ENCODE measurements at places on chromosomes 13 and 19.

DNA sequence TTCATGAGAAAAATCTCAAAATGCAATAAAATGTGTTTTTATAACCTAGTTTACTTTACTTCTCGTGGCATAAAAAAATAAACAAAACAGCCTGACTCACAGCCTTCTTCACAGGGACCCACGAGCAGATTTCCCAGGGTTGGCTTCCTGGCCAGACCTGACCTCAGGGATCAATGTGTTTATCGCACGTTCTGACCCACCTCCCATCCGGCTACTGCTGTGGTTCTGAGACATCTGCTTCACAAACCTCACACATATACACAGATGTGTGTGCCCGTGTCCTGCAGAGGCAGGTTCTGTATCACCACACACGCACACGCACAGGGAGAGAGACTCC, 118.3 kb downstream of the COL4A2 start:
- no peak for DNase-seq

DNA sequence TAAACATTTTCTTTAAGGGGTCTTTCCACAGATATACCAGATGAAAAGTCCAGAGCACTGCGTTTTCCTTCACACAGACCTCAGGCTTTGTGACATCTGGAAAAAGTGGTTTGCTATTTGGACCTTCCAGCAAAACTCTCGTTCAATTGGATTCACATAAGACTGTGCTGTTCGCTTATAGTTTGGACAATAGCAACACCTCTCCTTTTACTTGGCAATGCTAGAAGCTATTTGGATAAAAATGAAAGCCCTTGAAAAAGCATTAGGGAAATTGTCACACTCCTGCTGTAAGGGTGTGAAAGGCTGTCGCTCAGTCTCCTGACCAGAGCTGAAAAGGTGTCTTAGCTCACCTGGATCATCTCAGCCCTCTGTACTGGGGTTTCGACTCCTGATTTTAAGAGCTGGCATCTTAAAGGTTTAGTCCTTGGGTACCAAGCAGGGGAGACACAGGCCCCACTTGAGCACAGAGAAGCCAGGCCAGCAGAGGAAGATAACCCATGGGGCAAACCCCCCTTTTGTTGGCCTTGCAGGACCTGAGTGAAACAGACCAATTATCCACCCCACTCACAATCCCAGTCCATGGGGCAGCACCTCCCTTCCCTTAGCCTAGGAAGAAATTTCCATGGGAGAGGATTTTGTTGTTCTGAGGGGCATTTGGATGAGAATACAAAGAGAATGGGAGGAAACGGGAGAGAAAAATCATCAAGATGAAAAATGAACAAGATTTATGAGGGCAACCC, 257.6 kb downstream of the DLEU7 start:
- DNase-seq = no peak

- DNase-seq = no peak
Measured at GRCh38 chr13:113796964-113797676, 38.1 kb downstream of the TMEM255B start.

DNA sequence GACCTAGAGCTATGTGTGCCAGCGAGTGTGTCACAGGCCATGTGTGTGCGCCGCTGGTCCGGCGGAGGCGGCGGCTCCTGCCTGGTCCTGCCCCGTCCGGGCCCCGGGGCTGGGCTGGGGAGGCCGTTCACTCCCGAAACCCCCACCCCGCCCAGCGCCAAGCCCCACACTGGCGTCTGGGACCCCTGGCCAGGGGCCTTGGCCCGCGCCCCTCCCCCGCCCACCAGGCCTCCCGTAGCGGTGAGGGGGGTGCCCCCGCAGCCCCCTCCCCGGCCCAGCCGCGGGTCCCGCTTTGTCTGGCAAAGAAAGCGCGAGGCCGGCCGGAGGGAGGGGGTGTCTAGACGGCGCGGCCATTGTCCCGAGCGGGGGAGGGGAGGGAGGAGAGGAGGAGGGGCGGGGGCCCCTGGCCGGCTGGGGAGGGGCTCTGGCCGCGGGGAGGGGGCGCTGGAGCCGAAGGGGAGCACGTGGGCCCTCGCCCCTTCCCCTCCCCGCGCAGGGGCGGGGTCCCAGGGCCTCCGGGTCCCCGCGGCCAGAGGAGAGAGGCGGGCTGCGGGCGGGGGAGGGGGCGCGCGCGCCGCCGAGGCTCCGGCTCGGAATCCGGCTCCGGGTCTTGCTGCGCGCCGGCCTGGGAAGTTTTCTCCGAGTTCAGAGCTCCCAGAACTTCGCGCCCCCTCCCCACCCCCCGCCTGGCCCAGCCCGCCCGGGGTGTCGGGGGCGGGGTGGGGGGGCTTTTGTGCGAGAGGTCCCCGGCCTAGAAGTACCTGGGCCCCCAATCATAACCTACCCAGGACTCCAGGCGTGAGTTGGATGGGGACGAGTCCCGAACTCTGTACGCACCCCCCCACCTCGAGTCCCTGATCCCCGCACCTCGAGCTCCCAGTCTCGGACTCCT, 888 bp downstream of the NOTCH3 start:
- no peak for DNase-seq

- DNase-seq = no peak
Measured at GRCh38 chr13:32495429-32495828, 43.2 kb downstream of the N4BP2L2 start.

DNA sequence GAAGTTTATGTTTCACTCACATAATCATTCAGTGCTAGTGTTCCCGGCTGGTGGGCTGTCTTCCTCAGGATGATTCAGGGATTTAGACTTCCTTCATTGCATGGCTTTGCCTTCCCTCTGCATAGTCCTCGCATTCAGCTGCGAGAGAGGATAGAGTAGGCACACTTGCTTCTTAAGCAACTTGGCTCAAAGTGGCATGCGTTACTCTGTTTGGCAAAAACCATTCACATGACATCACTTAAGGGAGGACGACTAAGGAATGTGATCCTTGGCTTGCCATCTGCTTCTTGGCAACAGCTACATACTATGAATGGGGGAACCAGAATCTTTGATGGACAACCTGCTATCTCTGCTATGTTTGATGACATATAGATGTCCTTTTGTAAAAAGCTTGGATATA, 359.3 kb downstream of the TDRD3 start:
- no peak for DNase-seq

- peak; percentile 16 for DNase-seq
Measured at GRCh38 chr19:29845574-29846176, 33.9 kb downstream of the CCNE1 start.

DNA sequence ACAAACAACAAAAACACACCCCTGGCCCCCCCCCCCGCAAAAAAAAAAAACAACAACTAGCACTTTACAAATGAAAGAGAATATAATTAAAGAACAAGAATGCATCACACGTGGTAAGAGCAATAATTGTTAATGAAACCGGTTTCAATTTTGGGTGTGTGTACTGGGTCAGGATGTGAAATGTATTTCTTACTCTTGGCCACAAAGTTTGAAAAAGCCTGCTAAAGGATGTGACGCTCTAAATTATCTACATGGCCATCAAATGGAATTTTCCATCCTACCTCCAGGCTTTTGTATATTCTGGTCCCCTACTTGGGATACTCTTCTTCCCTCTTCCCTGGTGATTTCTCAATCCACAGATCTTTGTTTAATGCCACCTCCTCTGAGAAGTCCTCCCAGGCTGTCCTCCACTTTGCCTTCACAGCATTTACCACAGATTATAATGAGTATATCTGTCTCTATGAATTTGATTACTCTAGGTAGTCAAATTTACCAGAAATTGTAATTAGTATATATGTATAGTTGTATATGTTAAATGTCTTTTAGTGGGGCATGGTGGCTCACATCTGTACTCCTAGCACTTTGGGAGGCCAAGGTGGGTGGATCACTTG, 2.1 kb downstream of the SARS2 start:
- no peak for DNase-seq

GRCh38 chr19:15463861-15464371, 428 bp downstream of the RASAL3 start:
- DNase-seq = no peak

DNA sequence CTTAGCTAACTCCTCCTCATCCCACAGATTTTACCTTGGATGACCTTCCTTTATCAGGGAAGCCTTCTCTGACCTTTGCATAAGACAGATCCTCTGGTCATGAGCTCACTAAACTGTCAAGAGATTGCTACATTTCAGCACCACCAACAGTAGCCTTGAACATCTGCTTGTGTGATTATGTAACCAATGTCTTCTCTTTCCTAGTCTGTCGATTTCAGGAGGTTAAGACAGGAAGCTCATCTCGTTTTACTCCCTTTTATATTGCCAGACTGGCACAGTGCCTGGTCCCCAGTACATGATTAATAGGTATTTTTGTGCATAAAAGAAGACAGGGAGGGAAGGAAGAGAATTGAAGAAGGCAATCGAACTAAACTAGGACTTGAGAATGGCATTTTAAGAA, 1697.7 kb downstream of the EFNB2 start:
- no peak for DNase-seq

Data from hippocampal formation (tissue), 2 donors.